Stimulated activated CD8-positive, alpha-beta memory T cell treated with anti-CD3 and anti-CD28 coated beads, Interleukin-15, amount 100 ng/mL, for 4 hours (primary cell): ENCODE measurements at places on chromosomes 2 and 18.

DNA sequence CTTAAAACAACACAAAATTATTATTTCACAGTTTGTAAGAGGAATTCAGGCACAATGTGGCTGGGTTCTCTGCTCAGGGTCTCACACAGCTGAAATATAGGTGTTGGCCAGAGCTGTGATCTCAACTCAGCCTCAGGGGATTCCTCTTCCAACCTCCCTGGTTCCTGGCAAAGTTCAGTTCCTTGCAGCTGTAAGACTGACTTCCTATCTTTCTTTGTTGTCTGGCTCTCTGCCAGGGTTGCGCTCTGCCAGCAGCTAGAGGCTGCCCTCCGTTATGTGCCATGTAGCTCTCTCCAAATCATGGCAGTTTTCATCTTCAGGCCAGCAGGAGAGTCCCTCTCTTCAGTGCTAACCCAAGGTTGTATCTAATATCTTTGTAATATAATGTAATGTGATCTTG is 272.5 kb upstream of the KCNJ3 start:
- DNase-seq, result no peak

DNA sequence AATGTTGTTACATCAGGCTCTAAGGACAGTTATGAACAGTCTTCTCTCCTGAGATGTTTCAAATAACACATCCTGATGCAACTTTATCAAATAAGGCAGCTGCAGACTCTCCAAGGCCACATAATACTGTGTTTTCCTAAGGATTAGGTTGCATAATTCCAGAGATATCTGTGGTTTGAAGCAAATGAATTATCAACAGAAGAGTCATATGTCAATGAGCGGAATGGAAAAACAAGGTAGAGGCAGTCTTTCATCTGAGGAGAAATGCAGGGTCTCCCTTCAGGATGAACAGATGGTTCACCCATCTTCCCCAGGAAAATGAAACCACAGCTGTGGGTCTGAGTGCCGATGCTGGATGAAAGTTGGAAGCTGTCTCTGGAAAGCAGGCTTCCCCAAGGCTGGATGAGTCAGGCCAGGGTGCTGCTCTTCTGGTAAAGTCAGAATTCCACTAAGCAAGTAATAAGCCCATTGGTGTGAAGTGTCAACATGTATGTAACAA is 22.2 kb downstream of the LYG1 start:
- DNase-seq, result no peak

- DNase-seq, result no peak
Observed at GRCh38 chr2:46601328-46601963, 122.1 kb downstream of the TMEM247 start.

- DNase-seq, result no peak
Observed at GRCh38 chr2:106706283-106706682, 179.7 kb downstream of the ST6GAL2 start.

DNA sequence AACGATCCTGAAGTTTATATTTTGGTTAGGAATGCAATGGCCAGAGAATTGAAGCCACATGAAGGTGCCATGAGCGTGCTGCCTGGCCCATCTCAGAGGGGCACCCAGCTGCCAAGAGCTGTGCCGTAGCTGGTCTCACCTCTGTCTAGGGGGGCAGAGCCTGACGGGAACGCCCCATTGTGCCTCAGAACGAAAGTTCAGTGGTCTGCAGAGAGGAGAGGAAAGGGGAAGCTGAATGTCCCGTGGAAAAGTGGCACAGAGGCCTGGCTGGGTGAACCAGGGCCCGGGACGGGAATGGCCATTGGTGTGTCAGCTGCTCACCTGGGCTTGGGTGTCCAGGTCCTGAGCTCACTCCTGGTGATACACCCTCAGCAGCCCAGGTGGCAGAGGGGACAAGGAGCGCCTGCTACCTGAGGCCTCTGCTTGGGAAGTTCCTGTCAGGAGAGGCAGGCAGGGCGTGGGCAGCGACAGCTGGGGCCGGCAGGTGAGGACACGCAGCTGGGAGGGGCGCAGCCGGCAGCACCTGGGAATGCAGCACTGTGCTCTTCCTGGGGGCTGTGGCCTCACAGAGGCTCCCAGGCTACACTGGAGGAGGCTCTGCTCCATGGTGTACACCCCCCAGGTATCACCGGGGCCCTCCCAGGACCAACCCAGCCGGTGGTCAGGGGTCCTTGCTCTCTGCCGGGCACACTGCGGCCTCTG is 67.3 kb downstream of the PARD6G start:
- no peak for DNase-seq

- no peak for DNase-seq
Observed at GRCh38 chr2:102637358-102637757, 18.0 kb downstream of the SLC9A2 start.

GRCh38 chr2:105738658-105739241 is 6.0 kb upstream of the NCK2 start:
- DNase-seq, result no peak

DNA sequence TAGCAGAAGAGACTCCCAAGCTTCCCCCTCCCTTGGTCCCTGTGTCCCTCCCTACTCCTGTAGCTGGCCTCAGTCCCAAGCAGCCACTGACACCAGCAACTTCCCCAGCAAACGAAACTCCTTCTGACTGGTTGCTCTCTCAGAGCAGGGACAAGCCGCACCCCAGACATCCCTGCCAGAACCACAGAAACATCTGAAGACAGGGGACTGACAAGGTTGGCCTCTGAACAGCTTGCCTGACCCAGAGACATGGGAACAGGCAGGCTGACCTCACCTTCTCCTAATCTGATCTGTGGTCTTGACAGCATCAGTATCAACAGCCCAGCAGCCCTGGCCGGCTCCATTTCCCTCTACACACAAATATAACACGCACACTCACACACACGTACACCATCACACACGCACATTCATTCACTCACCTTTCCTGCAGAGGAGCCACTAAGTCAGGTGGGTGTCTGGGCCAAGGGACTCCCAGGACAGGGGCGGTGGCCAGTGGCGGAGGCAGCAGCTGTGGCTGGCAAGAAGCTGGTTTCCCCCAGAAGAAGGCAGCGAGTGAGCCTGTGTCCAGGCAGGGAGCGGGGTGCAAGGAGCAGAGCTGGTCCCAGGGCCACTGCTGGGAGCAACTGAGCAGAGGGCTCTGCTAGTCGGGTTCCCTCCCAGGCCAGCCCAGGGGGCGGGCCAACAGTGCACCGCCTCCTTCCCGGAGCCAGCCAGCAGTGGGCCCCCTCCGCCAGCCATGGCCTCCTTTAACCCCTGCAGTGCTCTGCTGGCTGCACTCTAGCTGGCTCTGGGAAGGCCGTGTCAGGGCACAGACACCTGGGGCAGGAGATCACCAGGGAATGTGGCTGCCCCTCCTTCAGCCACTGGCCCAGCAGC is 59.1 kb downstream of the TNS1 start:
- no peak for DNase-seq

GRCh38 chr18:46942646-46943045 is 25.2 kb downstream of the KATNAL2 start:
- DNase-seq, result no peak
